ENCODE measurements at places on chromosomes 1 and 21.

GRCh38 chr1:160647329-160647720, 481 bp upstream of the SLAMF1 start:
- DNase-seq: no peak

DNA sequence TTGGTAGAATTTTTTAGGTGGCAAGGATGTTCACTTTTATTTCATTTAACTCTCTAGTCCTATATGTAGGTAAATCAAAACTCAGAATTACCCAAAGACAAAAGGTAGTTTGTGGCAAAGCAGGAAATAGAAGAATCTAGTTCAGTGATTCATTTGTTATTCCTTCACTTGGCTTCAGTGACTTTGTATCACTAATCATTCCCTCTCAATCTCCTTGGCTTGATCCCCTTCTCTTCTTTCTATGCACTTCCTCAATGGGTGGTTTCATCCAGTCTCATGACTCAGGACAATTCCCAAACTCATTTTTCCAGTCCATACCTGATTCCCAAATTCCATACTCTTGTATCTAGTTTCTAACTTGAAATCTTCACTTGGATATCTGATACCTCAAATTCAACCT, 64.9 kb downstream of the PRKACB start:
- no peak for DNase-seq

GRCh38 chr21:31612894-31613785, 46.4 kb upstream of the SOD1 start:
- DNase-seq: no peak

GRCh38 chr1:175152006-175152652, 40.4 kb downstream of the KIAA0040 start:
- peak; percentile 55 for DNase-seq

DNA sequence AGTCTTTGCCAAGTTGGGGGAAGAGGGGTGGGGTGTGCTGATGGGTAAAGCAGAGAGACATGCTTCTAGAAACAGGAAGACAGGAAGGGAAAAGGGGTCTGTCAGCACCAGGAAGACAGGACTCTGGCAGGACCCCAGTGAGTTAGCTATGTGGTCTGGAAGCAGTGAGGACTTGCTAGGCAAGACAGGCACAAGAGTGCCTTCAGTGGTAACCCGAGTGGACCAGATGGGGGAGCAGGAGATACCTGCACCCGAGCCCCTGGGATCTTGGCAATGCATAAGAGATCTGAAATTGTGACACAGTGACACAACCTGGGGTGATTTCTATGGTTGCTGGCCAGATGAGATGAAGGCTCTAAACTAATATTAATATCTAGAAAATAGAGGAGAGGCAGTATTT, 7.0 kb downstream of the TLR5 start:
- DNase-seq: no peak

GRCh38 chr1:45465277-45465676, 25.7 kb downstream of the TESK2 start:
- no peak for DNase-seq

DNA sequence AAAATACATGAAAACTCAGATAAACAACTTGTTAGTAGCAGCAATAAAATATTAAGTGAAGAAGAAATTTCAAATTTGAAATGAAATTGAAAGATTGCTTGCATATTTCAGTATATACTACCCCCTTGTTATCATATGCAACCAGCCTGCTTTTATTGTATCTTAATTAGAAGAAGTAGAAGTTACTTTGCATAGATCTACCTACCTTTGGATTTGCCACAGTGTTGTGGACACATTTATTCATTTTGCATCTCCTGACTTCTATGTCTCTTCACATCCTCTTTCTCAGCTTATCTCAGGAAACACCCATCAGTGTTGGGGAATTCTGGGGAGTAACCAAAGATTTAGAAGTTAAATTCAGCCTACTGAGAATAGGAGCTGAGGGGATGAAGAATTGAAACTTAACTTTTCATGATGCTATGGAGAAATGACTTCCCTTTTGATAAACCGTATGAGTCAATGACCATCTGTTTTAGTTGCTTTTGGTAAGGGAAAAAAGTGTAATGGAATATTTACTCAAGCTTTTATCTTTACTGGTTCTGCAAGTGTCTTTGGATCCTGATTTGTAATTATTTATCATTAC, 96.9 kb downstream of the RGL1 start:
- no peak for DNase-seq

DNA sequence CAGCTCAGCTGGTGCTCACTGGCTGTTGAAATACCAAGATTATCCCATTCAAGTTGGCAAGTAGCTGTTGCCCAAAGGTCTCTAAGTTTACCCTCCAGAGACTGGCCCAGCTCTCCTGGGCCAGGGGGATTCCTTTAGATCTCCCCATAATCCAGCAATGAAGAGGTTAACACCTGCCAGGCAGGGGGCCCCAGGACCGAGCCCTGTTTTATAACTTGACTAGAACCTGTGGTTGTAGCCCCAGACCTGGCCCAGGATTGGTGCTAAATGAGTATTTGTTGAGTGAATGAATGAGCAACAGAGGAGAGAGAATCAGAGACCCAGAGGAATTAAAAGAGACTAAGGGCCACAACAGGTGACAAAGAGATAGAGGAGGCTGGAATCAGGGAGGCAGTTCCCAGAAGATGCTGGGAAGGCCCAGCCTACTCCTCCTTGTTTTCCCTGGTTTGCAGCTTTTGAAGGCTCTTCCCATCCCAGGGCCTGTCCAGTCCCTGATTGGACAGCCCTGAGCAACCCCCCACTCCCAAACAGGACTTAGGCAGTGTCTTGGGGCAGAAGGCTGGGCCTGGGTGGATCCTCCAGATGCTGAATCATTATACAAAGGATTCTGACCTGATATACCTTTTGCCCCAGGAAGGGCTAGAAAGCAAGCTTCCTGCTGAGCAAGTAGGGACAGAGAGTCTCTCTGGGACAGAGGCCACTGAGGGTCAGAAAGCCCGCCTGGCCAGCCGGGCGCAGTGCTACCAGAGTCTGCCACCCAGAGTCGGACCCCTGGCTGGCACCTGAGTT, 2.4 kb upstream of the RHBG start:
- no peak for DNase-seq

- no peak for DNase-seq
Measured at GRCh38 chr1:153597206-153597605, 15.7 kb downstream of the S100A16 start.

DNA sequence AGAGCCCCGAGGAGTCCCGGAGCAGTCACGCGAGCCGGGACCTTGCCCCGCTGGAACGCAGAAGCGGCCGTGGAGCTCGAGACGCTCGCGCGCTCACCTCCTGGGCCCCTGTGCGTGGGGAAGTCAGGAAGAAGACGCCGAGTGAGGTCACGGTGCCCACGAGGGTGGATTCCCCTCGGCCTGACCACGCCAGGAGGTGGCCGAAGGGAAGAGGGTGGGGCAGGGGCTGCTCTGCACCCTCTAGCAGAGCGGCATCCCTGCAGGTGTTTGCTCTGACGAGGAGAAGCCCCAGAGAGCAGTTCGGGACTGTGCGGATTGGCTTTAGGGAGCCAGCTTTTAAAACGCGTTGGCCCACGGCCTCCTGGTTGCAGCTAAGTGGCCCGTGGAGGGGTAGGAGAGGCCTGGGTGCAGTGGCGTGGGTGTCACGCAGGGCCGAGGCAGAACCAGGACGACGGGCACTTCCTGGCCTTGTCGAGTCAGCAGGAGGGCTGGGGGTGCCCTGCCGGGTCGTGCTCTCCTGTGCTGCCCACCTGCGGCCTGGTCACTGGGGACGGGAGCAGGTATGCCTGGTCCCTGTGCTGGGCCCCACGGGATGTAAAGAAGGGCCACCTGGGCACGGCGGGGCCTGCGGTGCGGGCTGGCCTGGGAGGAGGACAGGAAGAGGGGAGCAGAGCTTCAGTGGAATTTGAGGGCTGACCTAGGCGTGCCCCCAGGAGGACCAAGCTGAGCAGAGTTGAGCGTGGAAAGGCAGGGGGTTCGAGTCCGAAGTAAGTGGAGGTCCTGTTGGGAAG, 1.0 kb downstream of the PDXK start:
- DNase-seq: no peak

DNA sequence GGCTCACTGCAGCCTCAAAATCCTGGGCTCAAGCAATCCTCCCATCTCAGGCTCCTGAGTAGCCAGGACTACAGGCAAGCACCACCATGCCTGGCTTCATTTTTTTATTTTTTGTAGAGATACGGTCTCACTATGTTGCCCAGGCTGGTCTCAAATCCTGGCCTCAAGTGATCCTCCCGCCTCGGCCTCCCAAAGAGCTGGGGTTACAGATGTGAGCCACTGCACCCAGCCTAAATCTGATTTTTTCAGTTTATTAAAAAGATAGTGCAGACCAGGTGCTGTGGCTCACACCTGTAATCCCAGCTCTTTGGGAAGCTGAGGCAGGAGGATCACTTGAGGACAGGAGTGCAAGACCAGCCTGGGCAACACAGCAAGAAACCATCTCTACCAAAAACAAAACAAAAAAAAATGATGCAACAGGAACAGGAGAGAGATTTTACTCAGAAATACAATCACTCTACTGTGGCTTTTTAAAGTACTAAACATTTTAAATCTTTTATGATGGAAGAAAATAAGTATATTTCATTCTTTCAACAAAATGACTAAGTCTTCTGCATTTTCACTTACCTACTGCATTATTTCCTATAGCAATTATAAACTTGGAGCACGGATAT, 1.9 kb downstream of the PSMG1 start:
- no peak for DNase-seq

DNA sequence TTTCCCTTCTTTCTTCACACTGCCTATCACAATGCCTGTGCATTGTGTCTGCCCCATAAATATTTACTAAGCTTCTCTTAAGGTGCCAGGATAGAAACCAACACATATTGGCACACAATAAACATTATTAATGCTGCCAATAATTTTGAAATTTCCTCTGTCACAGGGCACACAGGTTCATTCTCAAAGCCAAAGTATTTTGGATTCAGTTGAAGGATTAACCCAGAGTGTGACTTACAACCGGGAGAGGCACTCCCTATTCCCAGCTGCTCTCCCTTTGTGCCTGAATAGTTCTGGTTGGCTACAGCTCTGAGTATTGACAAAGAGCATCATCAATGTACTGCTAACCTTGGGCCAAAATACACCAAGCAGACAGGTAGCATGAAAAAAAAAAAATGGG, 46.6 kb upstream of the ATP1A1 start:
- DNase-seq: no peak

- no peak for DNase-seq
Measured at GRCh38 chr1:154744352-154745035, 125.6 kb downstream of the KCNN3 start.

- no peak for DNase-seq
Measured at GRCh38 chr1:117346206-117346928, 20.9 kb upstream of the MAN1A2 start.

GRCh38 chr1:234544087-234544579, 65.2 kb upstream of the TARBP1 start:
- no peak for DNase-seq

GRCh38 chr1:30719406-30720270, 3.7 kb downstream of the MATN1 start:
- no peak for DNase-seq

DNA sequence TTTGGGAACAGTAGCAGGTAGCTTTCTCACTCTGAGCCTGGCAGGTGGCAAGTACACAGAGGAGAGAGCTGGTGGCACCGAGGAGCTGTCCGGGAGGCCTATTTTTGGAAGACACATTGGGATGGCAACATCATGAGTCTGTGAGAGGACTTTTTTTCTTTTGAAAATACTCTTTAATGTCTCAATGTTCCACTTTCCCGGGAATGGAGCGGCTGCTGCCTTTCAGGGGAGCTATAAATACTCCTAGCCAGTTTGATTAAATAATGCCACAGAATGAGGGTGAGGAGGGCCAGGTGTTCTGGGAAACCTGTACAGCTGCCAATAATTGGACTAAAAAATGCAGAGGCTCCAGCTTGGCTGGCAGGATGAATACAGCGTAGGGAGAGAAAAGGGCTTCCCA, 93.3 kb upstream of the COG2 start:
- DNase-seq: no peak

- DNase-seq: no peak
Measured at GRCh38 chr1:45879885-45880598, 76.6 kb downstream of the MAST2 start.

DNA sequence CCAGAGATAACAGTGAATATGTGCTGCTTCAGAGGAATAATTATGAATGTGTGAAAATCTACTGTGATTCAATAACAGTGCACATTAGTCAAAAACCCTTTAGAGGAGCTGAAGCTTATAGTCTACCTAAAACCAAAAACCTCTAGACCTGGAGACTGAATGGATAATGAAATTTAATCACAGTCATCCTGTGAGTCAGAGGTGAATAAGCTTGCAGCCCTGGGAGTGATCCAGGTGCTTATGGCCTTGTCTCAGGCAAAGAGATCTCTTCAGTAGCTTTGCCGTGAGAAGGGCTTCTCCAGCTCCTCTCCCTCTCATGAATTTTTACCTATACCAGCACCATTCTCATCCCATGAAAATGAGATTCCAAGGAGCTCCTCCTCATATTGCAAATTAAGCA, 81.3 kb upstream of the RGS4 start:
- DNase-seq: no peak

DNA sequence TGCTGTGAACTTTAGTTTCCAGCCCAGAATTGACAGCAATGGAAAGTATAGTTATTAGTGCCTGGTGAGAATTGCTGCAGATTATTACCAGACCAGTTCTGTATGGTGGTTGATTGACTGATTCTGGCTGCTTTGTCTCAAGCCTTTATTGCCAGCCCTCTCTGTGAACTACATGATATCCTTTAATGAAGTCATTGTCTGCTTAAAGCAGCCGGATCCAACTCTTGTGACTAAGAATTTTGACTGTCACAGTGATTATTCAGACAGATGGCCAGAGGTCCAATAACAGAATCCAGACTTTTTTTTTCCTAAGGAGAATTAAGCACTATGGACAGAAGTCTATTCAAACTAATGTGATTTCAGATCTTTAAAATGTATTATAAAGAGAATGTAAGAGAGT, 1548.6 kb upstream of the B3GALT2 start:
- DNase-seq: no peak

DNA sequence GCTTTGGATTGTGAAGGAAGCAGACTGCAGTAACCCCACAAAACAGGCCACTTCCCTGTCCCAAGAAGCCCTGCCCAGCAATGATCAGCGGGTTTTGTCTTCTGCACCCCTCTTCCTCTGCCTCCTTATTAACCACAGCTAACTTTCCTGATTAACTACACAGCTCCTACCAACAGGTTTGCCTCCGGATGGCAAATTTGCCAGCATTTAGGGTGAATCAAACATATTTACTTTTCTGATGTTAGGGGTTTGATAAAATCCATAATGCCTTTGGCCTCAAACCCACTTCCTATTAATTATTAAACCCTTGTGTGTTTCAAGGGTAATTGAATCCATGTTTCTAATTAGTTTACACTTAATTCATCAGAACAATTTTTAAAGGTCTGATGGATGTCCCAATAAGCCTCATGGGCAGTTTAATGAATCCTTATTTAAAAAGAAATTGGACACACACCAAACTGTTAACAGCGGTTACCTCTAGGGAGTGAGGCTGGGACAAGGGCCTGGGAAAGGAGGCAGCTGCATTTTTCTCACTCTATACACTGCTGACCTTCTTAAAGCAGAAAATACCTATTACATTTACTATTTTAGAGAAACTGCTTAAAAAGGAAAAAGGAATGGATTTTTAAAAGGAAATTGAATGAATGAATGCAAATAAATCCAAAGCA, 91.9 kb downstream of the CSMD2 start:
- DNase-seq: no peak

GRCh38 chr1:53473463-53473862, 14.3 kb downstream of the DMRTB1 start:
- DNase-seq: no peak

GRCh38 chr1:43367026-43367903, 546 bp downstream of the ELOVL1 start:
- no peak for DNase-seq
